ENCODE measurements at places on chromosomes 12 and 14.

DNA sequence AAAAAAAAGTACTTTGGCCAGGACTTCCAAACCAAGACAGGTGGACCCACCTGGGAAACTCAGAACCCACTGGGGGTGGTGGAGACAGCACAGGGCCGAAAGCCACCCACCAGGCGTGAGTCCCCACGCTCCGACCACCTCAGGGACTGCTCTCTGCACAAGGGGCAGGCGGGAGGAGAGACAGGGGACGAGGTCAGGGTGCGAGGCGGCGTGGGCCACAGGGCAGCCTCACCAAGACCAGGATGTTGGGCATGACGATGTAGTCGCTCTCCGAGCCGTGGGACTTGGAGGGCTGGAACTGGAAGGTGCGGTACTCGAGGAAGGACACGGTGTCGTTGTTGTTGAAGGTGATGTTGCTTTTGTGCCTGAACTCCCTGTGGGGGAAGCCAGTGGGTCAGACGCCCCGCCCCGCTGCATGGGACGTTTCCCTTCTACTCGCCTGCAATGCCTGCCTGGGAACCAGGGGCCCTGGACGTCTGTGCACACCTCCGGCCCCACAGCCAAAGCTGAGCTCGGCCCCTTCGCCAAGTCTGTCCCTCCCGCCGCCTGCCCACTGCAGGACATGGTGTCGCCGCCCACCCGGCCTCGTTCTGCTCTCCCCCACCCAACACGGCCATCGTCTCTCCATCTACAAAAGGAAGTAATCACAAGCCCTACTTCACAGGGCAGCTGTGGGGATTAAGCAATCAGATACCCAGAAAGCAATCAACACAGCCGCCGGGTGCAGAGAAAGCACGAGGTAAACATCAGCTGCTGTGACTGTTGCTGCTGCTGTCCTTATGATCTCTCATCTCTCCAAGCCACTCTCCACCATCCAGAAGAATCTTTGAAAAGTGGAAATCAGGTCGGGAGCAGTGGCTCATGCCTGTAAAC lies 48.7 kb downstream of the SCARB1 start:
- DNase-seq = peak; percentile 58

GRCh38 chr12:53224897-53225634 lies 6.9 kb downstream of the RARG start:
- DNase-seq = no peak

- no peak for DNase-seq
These were observed 125.2 kb upstream of the RFLNA start for GRCh38 chr12:124169577-124170284.

DNA sequence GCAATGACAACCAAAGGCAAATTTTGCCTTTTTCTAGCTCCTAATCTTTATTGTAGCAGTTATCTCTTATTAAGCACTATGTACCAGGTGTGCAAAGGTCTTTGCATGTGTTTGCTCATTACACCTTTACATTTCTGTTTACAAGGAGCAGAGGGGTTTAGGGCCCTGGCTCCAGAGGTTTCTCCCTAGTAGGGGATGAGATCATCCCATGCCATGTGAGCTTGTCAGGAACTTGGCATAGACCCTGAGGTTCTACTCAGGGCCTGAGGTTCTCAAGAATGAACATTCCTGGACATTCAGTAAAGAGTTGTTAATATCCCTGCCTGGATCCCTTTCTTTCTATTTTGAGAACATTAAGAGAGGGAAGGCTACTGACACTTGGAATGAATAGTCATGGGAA lies 292.0 kb downstream of the RPAP3 start:
- DNase-seq = peak; percentile 41

DNA sequence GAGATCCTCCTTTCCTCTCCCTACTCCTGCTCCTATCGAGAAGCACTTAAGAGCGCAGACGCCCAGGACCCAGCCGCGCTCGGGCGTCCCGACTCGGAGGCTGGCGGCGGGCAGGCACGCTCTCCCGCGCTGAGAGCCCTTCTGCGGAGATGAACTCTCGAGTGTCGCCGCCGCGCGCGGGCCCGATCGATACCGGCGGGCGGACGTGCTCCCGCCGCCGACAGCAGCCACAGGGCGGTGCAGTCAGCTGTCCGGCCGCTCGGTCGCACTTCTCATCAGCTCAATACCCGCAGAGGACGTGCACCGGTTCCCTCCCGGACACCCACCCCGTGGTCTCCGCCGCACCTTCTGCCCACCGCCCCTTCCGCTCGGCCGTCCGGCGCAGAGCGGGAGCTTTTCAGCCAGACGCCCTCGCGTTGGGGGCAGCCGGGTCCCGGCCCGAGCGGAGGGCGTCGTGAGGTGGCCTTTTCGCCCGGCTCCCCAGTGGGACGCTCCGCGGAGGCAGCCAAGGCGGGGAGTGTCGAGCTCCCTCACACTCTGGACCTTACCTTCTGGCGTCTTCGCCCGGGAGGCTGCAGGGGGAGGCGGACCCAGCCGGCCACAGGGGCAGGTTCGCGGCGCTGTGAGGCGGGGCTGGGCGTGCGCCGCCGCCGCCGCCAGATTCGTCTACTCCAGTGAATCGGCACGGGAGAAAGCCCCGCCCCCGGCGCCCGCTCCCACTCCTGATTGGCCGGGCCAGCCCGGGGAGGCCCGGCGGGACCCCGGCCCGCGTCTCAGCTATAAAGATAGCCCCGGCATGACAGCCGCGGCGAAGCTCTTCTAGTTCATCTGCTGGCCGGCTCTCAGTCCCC lies at the start of gene INSM2:
Gene INSM2 (plus strand): TSS at position 808 of the 851 bp plus-strand sequence. CDS start 89 bp downstream, outside the sequence.
- DNase-seq = peak; percentile 71

DNA sequence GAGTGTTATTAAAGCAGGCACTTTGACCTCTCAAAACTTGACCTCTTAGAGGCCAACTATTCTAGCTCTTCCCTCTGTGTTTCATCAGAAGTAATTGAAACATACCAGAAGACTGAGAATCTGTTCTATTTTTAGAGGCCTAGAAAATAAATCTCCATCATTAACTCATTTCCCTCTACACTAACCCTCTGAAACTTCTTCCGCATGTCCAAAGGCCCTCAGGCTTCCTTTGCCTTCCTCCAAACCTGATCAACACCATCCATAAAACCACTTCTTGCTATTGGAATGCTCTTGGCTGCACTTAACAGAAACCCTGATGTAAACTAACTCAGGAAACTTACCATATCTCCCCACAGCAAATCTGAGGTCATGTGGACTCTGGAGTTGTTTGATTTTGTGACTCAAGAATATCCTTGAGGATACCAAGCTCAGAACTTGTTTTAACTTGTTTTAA lies 196.4 kb downstream of the RPAP3 start:
- DNase-seq = no peak

GRCh38 chr14:69693801-69694729 lies 72.9 kb upstream of the SRSF5 start:
- DNase-seq = peak; percentile 35

- DNase-seq = no peak
These were observed 213.3 kb upstream of the CLEC14A start for GRCh38 chr14:38469156-38469555.

DNA sequence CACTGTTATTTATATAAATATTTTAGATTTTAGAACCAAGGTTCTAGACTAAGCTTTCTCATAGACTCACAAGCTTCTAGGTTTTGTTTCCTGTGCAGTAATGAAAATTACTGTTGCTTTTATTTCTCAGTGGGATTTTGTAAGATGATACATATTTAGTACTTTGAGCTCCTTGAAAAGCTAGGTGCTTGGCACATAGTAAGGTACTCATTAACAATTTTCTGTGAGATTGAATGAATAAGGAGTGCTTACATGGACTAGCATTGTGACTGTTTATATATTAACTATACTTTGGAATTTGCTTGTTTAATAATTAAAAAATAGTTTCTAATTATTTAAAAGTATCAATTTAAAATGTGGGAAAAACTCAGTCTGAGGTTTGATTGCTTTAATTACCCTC lies 85.7 kb downstream of the MIA2 start:
- no peak for DNase-seq

Data from HuH-7 (cell line).